ENCODE measurements at places on chromosomes 3 and 15.

DNA sequence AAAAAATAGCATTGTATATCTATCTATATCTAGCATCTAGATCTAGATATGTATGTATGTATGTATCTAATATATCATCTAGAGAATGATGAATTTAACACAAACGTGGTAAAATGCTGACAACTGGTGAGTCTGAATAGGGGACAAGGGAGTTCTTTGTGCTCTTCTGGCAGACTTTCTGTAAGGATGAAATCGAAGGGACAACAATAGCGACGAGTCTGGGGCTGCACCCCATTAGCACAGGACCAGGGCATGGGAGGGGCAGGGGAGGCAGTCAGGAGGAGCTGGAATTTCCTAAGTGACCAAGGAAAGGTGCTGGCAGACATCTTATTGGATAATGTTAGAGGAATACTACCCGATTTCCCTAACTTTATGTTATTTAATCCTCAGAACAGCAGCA lies 7.9 kb downstream of the CCR1 start:
- DNase-seq = no peak

GRCh38 chr3:120555657-120556509 lies 40.3 kb upstream of the NDUFB4 start:
- no peak for DNase-seq

- no peak for DNase-seq
Measured at GRCh38 chr3:28291577-28291976, 50.2 kb downstream of the CMC1 start.

- no peak for DNase-seq
Measured at GRCh38 chr3:52721002-52721729, 15.3 kb downstream of the SPCS1 start.

DNA sequence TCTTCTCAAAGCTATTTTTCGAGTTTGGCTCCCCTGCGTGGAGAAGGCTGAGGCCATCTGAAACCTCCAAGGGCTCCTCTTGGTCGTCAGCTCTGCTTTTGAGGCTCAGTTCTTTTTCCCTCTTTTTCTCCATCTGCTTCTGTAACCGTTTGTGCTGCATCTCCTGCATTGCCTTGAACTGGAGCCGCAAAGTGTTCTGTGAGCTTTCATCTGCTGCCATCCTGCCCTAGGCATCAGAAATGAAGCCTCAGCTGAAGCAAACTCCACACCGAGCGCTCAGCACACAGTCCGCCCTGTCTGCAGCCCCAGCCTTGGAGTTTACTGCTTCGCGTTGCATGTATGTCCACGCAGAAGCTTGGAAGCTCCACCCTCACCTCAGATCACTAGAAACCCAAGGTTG lies 14.9 kb downstream of the CCDC13 start:
- no peak for DNase-seq

DNA sequence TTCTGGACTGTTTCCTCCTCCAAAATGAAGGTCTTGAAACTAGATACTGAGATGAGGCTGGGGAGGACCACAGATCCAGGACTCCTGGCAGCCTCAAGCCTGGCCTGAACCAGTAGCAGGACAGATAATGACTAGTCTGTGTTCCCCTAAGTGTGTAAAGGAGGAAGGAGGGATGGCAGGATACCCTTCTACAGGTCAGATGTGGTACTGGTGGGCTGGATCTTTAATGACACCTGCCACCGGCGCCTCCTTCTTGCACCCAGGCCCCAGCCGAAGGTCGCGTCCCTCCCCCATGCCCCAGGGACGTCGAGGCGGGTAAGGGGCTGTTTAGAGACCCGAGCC lies 556 bp downstream of the USP19 start:
- DNase-seq = no peak

DNA sequence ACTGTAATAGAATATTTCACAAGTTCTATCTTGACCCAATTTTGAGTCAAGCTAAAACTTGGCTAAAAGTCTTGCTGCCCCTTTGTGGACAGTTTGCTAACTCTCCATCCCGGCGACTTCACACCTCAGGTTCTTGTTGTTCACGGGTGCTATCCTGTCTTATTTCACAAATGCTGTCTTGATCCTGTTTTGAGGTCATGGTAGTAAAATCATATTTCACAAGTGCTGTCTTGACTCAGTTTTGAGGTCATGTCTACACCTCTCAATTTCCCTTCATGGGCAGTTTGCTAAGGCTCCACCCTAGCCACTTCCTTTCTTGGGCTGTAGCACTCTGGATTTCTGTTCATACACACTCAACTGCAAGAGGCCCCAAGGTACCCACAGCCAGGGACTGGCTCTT lies 45.0 kb upstream of the GK5 start:
- DNase-seq = peak; percentile 6

GRCh38 chr3:66103729-66104128 lies 65.0 kb upstream of the MAGI1 start:
- DNase-seq = no peak

DNA sequence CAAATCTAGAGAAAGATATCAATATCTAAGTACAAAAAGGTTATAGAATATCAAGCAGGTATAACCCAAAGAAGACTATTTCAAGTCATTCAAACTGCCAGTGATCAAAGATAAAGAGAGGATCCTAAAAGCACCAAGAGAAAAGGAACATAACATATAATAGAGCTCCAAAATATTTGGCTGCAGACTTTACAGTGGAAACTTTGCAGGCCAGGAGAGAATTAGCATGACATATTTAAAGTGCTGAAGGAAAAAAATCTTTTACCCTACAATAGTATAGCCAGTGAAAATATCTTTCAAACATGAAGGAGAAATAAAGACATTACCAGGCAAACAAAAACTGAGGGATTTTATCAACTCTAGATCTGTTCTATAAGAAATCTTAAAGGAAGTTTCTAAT lies 254.3 kb upstream of the ARHGEF26 start:
- no peak for DNase-seq

DNA sequence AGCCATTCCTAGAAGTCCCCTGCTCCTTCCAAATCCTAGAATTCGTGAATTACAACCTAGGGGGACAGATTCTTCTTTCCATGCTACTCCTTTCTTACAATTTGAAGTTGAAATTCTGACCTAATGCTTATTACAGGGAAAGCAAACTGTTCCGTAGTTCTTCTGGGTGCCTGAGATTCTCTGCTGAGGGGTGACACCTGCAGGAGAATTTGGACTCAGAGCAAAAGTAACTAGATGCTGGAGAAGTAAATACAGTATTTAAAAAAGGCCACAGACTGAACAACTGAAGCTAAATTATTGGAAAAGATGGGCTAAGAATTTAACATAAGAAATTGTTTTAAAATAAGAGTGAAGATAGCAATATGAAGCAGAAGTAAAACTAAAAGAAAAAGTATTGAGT lies 37.9 kb downstream of the ACAD9 start:
- no peak for DNase-seq

GRCh38 chr3:52859686-52860423 lies 25.0 kb upstream of the MUSTN1 start:
- no peak for DNase-seq

DNA sequence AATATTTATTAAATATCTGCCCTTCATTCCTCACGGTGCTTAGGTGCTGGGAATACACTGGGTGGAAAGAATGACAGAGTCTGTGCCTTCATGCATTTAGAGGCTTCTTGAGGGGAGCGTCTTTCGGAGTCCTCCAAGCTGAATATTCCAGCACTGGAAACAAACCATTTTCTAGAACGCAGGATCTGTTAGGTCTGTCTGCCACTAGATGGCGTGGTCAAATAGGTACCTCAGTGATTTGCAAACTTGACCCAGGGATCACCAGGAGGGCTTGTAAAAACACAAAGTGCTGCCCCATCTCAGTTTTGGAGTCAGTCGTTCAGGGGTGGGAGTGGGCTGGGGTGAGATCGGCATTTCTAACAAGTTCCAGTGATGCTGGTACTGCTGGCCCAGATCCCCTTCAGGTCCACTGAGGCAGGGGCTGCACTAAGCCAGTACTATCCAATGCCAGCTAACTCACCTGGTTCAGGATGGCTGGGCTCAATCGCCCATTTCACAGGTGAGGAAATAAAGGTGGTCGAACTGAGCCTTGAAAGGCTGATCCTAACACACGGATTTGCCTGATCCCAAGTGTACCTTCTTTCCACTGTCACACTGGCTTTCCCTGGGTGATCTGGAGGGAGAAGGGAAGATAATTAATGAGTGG lies 14.8 kb downstream of the ARNT2 start:
- DNase-seq = no peak

GRCh38 chr3:112519424-112520001 lies 20.2 kb upstream of the BTLA start:
- DNase-seq = no peak

DNA sequence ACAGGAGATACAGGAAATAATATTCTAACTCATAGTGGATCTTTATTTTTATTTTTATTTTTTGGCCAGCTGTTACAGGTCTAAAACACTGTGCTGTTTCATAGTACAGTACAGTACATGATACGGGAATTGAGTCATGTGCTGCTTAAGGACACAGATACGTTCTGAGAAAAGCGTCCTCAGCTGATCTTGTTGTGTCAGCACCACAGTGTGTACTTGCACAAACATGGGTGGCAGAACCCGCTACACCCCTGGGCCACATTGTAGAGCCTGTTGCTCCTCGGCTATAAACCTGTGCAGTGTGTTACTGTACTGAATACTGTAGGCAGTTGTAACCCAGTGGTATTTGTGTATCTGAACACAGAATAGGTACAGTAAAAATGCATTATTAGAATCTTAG lies 183.4 kb downstream of the OR4M2 start:
- no peak for DNase-seq

- DNase-seq = no peak
Measured at GRCh38 chr3:10768708-10769394, 47.2 kb upstream of the SLC6A11 start.

DNA sequence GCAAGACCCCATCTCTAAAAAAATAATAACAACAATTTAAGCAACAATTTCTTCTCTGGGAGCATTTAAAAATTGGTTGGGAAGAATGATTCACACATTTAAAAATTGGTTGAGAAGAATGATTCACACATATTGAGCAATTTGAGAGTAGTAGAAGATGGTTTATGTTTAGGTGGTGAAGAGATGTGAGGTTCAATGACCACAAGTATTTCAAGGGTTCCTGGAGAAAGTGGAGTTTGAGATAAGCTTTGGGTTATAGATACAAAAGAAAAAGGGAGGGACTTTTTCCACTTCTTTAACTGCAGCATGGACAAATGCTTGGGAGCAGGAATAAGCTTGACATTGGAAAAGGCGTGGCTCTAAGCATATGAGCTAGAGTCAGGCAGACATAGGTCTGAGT lies 145.7 kb upstream of the NPHP3 start:
- no peak for DNase-seq

DNA sequence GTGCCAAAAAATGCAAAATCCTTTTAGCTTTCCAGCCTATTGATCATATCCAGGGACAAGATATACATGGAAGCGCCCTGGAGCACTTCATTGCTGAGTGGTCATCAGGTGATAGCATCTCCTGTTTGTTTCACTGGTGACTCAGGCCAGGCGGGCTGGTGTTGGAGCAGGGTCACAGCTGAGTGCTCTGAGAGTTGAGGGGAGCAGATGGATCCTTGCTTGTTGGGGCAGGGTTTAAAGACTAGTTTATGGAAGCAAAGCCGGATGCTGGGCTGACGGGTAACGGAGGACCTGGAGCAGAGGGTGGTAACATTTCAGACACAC lies 405.0 kb upstream of the TPM1 start:
- DNase-seq = no peak

- DNase-seq = no peak
Measured at GRCh38 chr3:119352863-119353527, 58.8 kb downstream of the ARHGAP31 start.

DNA sequence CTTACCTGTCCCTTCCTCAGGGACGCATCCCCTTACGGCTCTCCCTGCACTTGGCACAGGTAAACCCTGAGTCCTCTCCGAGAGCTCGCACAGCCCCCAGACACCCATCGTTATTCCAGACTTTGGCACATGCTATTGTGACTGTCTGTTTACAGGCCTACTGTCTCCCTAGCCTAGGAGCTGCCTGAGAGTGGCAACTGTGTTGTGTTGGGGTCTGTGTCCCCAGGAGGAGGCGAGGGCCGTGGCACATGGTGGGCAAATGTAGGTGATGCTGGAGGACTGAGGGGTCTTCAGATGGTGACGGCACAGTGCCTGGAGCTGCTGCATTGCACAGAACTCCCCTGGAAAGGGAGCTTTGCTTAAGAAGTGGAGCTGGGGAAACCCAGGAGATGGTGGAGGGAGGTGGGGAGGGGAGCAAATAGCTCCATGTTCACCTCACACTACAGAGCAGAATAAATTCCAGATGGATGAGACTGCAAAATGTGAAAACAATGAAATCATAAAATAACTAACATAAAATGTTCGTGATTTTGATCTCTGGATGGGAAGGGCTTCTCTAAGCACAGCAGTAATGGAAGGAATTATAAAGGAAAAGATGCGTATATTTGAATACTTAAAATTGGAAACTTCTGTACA lies 96.5 kb downstream of the SMAD6 start:
- no peak for DNase-seq

GRCh38 chr3:3160826-3161225 lies 18.7 kb downstream of the CRBN start:
- DNase-seq = no peak

DNA sequence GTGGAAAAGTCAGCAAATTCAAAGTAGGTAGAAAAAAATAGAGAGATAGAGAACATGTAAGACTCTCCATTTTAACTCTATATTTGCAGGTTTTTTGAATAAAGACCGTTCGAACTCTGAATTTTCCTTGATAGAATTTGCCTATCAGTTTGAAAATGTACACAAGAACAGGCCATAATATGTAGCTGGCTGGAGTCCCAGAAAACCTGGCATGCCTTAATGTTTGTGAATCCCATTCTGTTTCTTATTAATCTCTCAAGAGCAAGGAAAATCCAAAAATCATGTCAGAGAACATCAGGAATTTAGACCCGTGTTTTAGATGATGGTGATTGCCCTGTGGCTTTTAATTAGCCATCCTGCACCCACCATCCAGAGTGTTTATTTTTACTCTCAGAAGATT lies 7.2 kb upstream of the CFAP161 start:
- no peak for DNase-seq

DNA sequence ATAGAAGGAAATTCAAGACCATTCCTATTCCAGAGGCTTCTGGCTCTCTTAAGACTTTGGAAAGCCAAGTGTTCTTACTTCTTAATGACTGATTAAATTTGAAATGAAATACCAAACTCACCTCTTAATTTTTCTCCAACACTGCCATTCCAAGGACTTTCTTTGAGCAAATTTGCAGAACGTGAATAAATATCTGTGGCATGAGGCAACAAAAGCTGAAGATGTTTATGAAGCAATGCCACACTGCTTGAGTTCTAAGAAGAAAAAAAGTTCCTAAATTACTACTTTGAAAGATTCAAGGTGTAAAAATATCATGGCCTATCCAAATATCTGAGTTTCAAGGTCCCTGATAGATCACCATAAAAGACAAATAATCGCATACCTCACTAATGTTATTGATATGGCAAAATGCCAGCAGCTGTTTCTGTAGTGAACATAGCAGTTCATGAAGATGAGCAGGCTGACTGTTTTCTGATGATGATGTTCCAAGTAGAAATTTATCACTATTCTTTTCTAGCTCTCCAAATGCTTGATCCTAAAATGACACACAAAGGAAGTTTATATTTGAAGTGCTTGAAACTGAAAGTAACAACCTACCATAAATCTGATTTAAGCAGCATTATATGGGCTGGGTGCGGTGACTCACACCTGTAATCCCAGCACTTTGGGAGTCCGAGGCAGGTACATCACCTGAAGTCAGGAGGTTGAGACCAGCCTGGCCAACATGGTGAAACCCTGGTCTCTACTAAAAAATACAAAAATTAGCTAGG lies 104.4 kb downstream of the HERC1 start:
- DNase-seq = no peak
